GM23248 (cell line): ENCODE measurements at places on chromosomes 7 and 10.

- DNase-seq, result no peak
These were observed 2.7 kb upstream of the SYPL1 start for GRCh38 chr7:106114716-106115383.

DNA sequence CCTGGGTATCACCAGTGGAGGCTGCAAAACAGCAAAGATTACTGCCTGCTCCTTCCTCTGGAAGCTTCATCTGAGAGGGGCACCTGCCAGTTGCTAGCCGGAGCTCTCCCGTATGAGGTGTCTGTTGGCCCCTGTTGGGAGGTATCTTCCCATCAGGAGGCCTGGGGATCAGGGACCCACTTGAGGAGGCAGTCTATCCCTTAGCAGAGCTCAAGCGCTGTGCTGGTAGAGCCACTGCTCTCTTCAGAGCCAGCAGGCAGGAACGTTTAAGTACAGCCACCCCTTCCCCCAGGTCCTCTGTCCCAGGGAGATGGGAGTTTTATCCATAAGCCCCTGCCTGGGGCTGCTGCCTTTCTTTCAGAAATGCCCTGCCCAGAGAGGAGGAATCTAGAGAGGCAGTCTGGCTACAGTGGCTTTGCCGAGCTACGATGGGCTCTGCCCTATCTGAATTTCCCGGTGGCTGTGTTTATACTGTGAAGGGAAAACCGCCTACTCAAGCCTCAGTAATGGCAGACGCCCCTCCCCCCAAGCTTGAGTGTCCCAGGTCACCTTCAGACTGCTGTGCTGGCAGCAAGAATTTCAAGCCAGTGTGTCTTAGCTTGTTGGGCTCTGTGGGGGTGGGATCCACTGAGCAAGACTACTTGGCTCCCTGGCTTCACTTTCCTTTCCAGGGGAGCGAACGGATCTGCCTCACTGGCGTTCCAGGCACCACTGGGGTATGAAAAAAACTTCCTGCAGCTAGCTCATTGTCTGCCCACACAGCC, 19.6 kb downstream of the SEMA3E start:
- DNase-seq, result no peak

DNA sequence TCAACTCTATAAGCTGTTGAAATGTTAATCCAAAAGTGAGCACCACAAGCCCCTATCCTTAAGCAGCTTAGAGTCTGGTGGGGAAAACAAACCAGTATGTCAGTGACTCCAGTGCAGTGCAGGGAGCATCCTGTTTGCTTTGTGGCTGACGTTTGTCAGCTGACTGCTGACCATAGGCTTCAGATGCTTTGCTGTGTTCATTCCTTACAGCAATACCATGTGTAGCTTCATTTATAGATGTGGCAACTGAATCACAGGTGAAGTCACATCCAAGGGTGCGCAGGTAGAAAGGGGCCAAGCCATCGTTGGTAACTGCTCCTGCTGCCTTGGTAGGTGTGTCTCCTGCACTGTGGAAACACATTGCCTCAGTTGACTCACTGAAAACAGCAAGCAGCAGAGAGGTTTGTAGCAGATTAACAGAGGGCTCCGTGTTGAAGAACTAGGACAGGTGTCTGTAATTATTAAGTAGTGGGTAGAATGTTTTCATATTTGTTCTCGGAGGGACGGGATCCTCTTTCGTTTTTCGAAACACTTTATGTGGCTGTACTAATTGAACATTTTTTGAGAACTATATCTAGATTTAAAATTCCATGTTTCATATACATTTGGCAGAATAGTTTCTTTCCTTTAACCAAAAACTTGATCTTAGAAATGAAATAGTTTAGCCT, 2.0 kb downstream of the INSIG1 start:
- peak; percentile 48 for DNase-seq

- no peak for DNase-seq
These were observed 153.0 kb upstream of the PDE1C start for GRCh38 chr7:32223071-32223650.

GRCh38 chr10:119404719-119405519, 137.6 kb downstream of the RGS10 start:
- DNase-seq, result no peak

- no peak for DNase-seq
These were observed at the start of gene PLA2G12B for GRCh38 chr10:72954596-72955554. Gene PLA2G12B, minus strand, starts transcription at chr10:72954806. Its CDS starts 121 bp downstream, at chr10:72954685.

DNA sequence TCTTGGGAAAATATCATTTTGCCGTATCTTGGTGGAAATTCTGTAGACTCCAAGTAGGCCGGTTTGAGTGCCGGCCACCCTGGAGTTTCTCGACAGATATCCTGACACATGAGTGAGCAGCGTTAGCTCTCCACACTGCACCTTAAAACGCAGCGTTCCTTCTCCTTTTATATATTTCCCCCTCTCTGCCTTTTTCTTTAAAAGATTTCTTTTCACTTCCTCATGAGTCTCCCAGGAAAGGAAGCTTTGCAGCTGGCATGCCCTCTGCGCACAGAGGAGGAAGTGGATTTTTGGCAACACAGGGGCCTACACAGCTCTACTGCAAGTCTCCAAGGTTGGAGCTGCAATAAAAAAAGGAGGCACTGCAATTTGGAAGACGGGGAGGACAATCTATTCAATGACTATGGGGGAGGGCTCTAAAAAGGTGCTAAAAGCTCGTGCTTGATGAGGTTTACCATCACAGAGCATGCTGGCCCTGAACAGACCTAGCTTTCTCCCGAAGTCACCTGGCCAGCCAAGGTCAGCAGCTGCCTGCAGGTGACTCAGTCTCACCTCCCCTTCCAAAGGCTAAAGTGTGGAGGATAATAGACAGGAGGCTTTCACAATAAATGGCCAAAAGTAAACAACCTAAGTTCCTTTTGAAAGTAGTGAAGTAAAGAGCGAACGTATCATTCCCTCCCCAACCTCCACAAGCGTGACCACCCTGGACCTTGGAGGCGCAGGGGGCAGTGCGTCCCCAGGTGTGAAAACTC, 252.8 kb downstream of the ZMYND11 start:
- DNase-seq, result no peak

GRCh38 chr7:8259586-8260222, 2.3 kb downstream of the ICA1 start:
- DNase-seq, result no peak

DNA sequence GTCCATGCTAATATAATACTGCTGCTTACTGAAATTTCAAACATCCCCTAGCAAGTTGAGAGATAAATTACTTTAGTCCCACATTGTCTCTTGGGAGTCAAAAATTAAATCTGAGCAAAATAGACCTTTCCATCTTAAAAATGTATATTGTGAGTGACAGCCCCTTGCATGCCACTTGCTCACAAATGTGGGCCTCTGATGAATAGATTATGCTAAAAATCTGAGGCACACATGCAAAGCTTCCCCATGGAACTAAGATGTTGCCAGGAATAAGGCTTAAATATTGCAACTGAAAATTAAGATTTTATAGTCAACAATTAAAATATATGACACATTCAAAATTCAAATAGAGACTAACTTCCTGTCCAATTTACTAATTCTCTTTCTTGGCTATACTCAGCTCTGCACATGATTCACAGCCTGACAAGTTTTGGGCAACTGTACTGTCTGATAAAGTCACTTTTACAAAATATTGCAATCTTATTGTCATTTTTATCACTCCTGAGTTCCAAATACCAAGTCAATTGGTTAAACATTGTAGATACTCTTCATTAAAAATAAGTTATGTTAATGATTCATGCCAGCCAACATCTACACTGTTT, 301.2 kb downstream of the CACNA2D1 start:
- DNase-seq, result no peak

DNA sequence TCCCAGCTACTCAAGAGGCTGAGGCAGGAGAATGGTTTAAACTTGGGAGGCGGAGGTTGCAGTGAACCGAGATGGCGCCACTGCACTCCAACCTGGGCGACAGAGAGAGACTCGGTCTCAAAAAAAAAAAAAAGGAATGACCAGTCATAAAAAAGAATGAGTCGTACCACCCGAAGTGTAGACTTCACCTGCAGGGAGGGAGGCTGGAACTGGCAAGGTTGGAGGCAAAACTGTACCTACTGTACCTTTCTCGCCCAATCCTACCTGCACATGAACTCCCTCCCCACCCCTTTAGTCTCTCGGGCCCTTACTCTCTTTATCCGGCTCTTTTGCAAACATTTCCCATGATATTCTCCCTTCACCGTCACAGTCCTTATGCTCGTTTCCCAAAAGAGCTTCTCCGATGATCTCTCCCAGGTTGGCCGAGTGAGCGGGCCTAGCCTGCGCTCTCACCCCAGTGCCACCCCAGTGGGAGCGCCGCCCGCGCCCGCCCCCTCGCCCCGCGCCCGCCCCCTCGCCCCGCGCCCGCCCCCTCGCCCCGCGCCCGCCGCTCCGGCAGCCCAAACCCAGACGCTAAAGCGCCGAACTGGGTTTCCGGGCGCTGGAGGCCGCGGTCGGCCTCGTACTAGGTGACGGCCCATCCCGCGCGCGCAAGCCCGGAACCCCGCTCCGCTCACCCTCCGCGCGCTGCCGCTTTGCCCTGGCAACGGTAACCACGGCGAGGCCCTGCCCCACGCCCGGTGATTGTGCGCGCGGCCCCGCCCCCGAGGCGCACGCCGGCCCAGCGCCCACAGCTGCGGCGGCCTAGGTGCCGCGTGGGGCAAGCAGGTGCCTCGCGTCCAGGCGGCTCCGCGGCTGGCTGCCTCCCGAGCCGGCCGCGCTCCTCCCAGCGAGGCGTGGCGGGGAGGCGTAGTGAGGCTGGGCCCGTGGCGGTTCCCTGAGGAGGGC, at the start of gene SMKR1:
SMKR1 (plus strand) TSS at position 772 of the 948 bp plus-strand sequence. CDS start 294 bp downstream, outside the sequence.
- peak; percentile 82 for DNase-seq

GRCh38 chr10:52099026-52099600, 215.0 kb upstream of the DKK1 start:
- peak; percentile 54 for DNase-seq

- DNase-seq, result peak; percentile 76
These were observed 133.6 kb downstream of the CUBN start for GRCh38 chr10:16995867-16996529.

DNA sequence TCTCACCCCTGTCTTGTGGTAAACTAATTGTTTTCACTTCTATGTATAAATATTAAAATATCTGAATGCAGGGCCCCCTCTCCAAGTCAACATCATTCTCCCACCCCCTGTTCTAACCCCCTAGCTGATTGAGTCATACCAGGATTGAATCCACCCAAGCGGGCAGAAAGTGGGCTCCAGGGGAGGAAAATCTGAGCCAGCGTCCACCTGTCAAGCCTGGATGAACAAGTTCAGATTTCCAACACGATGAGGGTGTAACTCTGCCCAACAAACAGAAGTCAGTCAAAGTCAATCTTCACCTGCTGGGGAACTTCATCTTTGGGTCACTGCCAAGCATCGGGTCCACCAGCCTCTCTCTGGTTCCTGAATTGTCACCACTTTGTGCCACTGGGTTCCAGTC, 162.9 kb upstream of the CELF2 start:
- DNase-seq, result no peak

GRCh38 chr7:31767686-31768358, 80.8 kb downstream of the PPP1R17 start:
- DNase-seq, result no peak

DNA sequence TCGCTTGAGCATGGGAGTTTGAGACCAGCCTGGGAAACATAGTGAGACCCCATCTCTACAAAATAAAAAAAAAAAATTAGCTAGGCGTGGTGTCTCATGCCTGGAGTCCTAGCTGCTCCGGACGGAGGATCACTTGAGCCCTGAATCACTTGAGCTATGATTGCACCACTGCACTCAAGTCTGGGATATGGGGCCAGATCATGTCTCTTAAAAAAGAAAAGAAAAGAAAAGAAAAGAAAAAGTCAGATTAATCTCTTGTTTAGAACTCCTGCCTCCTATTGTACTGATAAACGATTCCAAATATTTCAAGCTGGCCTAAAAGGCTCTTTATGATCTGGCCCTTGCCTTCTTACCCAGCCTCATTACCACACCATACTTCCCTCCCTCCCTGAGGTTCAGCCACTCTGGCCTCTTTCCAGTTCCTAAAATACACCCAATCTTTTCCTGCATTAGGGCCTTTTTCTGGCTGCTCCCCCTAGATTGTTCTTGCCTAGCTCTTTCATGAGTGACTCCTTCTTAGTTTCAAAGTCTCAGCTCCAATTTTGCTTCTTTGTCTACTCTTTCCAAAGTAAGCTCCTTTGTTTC, 41.7 kb downstream of the VCL start:
- peak; percentile 91 for DNase-seq

DNA sequence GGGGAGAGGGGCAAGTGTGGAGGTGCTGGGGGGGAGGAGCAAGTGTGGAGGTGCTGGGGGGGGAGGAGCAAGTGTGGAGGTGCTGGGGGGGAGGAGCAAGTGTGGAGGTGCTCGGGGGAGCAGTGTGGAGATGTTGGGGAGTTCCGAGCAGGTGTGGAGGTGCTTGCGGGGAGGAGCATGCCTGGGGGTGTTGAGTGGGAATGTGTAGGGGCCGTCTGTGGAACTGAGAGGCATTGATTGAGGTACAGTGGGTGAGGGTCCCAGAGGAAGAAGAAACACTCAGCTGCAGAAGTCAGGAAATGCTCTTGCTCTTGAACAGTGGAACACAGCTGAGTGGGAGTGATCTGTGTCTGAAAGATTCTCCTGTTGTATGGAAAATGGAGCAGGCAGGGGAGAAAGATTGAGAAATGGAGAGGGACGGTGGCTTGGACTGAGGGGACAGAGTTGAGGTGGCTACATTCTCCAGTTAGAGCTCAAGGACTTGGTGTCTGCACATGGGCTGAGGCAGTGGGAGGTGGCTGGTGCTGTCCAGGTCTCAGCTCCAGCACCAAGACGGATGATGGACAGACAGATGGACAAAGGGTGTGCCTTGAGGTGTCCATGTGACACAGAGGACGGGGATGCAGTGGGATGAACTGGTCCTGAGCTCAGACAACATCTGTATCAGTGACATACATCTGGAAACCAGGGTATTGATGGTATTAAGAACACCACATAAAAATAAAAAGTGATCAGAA, 25.2 kb upstream of the NCAPG2 start:
- DNase-seq, result no peak

GRCh38 chr10:22258471-22258870, 40.7 kb upstream of the EBLN1 start:
- no peak for DNase-seq

DNA sequence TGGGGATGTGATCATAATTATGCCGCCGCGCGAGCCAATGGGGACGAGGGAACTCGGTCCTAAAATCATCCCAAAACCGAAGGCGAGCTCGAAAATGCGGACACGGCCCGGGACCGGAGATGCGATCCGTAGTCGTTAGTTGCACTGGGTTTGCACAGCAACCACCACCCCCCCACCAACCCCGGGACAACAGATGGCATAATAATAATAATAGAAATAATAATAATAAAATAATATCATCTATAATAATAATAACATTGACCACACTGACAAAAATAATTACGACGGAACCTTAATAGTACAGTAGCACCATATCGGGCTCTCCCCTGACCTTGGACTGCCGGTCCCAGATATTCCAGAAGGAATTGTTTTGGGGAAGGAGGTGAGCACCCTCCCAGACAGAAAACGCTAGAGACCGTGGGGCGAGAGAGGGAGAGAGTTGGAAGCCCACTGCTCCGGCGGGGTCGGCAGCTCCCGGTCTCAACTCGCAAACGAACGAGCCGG, 1.1 kb upstream of the EMX2 start:
- peak; percentile 99 for DNase-seq
